NCI-H345 (cell line): ENCODE measurements at places on chromosomes 16 and 17.

GRCh38 chr17:77280304-77281121 lies 139.7 kb downstream of the SEC14L1 start:
- no peak for DNase-seq

DNA sequence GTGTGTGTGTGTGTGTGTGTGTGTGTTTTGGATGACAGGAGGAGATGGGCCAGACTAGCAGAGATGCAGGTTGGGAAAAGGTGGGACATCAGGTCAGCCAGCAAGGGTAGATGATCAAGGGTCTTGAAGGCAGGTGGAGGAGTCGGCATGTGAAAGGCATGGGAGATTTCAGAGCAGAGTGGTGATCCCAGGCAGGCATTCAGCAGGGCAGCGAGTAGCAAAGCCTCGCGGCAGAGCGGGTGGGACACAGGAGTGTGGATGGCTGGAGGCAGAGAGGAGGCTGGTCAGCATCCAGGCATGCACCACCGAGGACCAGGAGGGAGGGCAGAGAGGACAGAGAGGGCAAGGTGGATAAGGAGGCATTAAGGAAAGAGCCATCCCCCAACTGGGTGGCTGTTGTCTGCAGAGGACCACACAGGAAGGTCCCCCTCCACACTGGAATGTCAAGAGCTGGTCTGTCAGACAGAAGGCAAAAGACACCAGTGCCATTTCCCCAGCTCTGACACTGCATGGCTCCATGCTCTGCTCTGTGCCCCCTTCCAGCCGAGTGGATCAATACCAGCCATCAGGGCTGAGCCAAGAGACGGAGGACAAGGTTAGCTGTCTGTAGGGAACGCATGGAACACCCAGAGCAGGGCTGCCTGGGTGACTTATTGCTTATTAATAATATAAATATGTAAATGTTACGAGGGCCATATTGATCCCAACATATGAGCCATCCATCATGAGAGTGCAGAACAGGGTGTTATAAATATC lies 74.8 kb upstream of the RPL38 start:
- DNase-seq = no peak

DNA sequence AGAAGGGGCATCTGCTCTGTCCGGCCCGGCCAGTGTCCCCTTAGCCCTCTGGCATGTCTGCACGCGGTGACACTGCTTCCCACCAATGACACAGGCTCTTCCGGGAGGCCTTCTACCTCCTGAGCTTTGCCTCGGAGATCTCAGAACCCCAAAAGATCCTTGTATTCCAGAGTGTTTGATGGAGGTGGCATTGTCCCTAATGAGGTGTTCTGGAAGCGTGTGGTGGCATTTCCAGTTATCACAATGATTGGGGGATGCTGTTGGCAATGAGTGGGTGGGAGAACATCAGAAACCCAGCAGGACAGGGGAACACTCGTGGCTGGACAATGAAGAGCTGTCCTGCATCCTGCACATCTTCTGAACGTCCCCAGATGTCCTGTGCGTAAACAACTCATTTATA lies 198.0 kb downstream of the XYLT1 start:
- DNase-seq = no peak

DNA sequence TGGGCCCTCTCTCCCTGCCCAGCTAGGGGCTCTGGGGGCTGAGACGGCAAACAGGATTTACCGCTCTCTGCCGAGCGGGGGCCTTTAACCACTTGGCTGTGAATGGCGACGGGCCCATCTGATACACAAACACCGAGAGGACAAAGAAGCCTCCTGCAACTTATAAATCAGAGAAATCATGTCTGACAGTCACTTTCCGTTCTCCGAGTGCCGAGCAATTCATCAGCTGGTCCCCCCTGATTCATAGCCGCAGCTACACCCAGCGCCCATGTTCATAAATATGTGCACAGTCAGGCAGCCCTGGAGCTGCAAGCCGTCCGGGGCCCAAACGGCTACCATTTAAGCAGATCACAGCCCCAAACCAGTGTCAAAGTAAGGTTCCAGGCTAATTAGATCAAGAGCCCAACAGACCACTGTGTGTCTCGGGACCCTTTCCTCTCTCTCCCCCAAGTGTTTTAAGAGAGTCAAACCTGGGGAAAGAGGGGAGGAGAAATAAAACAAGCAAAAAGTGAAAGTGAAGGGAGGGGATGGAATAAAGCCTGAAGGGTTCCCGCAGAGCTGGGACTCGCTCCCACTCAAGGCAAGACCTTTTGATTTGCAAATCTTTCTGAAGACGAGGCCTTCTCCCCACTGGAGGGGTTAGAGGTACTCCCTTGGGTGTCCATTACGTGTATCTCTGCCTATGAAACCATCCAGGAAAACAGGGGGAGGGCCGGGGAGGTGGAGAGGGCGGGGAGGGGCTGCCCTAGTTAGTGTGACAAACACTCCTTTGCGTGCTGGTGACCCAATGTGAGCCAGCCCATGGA lies 154.7 kb downstream of the C16orf78 start:
- DNase-seq = no peak

GRCh38 chr17:42760652-42761581 lies at the start of gene RAMP2:
Gene RAMP2 (plus strand): TSS chr17:42761227. CDS start chr17:42761262, 35 bp downstream.
- no peak for DNase-seq

GRCh38 chr17:65472666-65473309 lies 88.7 kb downstream of the AXIN2 start:
- DNase-seq = no peak

DNA sequence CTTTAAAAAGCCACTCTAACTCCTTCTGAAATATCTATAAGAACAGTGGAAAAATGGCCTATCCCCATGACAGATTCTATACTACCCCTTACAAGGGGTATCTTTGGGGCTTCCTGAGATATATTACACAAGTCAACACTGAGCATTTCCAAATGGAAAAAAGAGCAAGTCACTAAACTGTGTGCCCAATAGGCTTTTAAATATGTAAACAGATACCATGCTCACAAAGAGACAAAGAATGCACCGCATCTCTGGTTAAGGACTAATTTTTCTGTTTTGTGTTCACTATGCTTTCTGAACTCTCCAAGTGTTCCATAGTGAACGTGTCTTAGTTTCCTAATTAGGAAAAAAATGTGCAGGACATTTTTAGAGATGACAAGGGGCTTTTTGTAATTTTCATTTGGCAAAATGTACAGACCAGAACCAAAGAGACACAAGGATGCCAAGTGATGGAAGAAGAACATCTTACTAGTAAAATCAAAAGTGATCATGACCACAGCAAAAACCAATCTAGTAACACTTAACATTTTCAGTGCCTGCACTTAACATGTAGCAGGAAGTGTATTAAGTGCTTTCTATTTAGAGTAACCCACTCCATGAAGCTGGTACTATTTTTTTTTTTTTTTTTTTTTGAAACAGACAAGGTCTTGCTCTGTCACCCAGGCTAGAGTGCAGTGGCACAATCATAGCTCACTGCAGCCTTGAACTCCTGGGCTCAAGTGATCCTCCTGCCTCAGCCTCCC lies 21.5 kb downstream of the MYH11 start:
- DNase-seq = no peak

DNA sequence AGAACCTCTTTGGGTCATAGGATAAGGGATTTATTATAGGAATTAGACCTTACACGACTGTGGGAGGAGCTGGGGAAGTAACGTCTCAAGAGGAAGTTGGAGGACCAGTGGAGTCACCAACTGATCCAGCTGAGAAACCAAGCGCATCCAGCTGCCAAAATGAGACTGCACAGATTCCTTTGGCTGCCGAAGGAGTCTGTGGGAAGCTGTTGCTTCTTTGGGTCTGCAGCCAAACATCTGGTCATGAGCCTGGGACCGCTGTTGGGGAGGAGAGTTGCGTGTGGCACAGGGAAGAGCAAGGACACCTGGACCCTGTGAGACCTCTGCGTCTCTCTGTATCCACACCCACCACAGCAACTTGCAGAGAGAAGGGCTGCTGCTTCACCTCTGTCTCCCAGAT lies 2.4 kb upstream of the NACA2 start:
- no peak for DNase-seq

- no peak for DNase-seq
Observed at GRCh38 chr16:58999762-59000161, 265.6 kb upstream of the GOT2 start.

DNA sequence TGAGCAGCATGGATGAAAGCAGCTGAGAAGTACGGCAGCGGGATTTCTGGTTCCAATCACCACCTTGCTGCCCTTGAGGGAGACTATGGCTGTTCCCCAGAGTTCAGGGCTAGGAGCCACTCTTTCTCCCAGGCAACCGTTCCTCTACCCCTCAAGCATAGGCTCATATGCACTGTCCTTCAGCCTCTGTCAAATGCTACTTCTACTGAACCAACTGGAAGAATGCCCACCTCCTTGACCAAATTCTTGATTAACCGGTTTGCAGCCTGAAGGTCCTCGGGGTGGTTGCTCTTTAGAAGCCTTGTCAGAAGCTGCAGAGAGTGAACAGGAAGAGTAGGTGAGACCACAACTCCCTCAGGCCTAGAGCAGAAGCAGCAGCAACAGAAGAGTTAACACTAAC lies 23.8 kb downstream of the GGA2 start:
- no peak for DNase-seq

GRCh38 chr17:48718227-48718760 lies 4.0 kb downstream of the PRAC1 start:
- DNase-seq = no peak

DNA sequence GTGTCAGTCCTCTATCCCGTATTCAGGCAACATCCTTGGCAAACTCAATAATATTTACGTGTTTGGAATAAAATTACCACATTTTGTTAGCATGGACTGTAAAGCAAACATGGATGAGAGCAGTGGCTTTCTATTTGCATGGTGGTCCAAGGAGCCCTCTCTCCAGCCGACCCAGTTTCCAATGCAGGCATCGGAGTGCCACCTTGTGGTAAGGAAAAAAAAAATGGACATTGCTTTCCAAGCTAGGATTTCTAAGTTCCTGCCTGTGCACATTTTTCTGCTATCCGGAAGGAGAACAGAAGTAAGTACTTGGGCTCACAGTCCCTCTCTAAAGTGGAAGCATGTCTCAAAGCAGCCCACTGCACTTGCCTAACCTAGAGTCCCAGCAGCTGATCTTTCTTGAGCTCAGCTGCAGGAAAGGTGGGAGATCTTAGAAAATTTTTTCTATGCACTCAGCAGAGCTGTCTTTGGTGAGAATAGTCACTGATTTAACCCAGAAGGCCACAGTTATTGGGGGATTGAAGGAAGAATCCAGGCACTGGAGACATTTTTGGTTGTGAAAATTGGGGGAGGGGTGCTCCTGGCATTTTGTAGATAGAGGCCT lies 46.0 kb upstream of the ERCC4 start:
- DNase-seq = peak; percentile 26

GRCh38 chr16:1029259-1029545 lies 43.3 kb upstream of the SSTR5 start:
- DNase-seq = no peak

DNA sequence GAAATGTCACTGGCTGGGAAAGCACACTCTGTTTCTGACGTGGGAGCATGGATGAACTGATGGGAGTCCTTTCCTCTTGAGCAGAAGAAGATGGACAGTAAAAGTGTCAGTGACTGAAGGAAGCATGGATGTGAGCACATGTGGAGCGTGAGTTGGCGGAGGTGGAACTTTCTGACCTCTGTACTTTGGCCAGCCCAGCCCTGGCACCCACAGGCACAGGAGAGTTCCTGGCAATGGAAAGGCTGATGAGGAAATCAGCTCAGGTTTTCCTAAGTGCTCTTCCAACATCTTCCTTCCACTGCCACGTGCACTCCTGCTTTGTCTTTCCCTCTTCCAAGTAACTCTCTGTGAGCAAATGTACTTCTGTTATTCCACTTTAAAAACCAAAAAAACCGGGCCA lies 276.8 kb downstream of the NTN1 start:
- no peak for DNase-seq

- no peak for DNase-seq
Observed at GRCh38 chr17:3818786-3819185, 17.8 kb upstream of the ITGAE start.

- DNase-seq = peak; percentile 41
Observed at GRCh38 chr17:73646409-73647300, 2.4 kb upstream of the SDK2 start.

GRCh38 chr17:49409066-49409465 lies 5.6 kb downstream of the PHB1 start:
- DNase-seq = no peak

DNA sequence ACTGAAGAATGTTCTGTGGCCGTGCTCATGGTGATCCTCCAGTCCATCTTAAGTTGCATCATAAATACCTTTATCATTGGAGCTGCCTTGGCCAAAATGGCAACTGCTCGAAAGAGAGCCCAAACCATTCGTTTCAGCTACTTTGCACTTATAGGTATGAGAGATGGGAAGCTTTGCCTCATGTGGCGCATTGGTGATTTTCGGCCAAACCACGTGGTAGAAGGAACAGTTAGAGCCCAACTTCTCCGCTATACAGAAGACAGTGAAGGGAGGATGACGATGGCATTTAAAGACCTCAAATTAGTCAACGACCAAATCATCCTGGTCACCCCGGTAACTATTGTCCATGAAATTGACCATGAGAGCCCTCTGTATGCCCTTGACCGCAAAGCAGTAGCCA lies 36.8 kb upstream of the KCNJ2 start:
- no peak for DNase-seq

- no peak for DNase-seq
Observed at GRCh38 chr16:3909791-3910583, 29.5 kb upstream of the CREBBP start.

DNA sequence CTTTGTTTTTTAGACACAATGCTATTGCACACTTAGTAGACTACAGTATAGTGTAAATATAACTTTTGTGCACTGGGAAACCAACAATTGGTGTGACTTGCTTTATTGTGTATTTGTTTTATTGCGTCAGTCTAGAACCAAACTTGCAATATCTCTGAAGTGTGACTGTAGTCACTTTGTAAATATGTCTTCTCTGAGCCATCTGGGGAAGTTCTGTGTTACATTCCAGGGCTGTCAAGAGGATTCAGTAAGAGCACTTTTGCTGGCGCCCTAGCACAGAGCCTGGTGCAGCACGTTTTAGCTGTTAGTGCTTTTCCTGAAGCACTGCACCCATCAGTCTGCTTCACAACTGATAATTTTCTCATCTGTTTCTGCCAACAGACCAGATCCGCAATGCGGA lies 73.2 kb downstream of the NT5M start:
- no peak for DNase-seq

DNA sequence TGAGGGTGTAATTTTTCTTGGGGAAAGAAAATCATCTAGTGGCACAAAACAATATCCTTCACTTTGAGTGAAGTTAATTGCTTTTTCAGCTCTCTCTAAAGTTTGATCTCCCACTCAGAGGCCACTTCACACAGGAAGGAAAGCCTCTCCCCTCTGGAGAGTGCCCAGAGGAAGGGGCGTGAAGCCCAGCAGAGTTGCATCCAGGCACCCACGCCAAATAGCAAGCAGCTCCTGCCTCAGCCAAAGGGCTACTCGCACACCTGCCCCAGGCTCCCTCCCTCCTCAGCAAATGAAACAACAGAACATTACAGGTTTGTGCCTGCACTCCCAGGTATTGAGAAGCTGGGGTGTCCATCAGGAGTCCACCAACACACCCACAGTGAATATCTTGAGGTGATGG lies 183.0 kb upstream of the RPL38 start:
- DNase-seq = peak; percentile 22

DNA sequence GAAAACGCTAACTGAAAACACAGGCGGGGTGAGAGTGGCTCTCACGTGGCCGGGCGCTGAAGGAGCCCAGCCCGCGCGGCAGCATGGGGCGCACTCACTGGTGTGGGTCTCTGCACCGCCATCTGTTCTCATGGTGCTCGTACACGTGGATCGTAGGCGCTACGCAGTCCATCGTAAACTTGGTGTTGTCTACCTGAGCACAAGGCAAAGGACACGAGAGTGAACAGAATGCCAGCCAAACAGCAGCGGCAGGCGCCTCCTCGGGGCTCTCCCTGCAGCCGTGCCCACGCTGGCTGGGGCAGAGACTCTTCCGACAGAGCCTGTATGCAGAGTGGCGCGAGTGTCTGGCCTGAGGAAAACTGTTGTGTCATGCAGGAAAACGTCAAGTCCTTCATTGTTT lies 19.1 kb downstream of the EMC8 start:
- no peak for DNase-seq
